Esophagus squamous epithelium (tissue), 5 donors: ENCODE measurements at places on chromosomes 13 and 19.

- no peak for DNase-seq
Observed at GRCh38 chr19:9914315-9915207, 21.8 kb downstream of the OLFM2 start.

DNA sequence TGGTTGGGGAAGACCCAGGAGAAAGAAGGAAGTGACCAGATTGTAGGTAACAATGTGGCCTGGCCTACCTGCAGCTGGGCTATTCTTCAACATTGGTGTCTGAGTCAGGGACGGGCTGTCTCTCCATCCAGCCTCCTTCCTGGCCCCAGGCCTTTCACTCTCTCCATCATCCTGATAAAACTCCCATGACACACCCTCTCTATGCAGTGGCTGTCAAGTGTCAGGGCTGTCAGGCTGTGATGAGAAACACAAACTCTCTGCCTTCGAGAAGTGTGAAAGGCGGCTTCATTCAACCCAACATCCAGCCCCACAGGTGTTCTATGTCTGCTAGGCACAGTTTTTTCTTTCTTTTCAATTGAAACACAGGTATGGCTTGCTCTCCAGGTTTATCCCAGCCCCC, 153.3 kb upstream of the VSTM2B start:
- DNase-seq: no peak

DNA sequence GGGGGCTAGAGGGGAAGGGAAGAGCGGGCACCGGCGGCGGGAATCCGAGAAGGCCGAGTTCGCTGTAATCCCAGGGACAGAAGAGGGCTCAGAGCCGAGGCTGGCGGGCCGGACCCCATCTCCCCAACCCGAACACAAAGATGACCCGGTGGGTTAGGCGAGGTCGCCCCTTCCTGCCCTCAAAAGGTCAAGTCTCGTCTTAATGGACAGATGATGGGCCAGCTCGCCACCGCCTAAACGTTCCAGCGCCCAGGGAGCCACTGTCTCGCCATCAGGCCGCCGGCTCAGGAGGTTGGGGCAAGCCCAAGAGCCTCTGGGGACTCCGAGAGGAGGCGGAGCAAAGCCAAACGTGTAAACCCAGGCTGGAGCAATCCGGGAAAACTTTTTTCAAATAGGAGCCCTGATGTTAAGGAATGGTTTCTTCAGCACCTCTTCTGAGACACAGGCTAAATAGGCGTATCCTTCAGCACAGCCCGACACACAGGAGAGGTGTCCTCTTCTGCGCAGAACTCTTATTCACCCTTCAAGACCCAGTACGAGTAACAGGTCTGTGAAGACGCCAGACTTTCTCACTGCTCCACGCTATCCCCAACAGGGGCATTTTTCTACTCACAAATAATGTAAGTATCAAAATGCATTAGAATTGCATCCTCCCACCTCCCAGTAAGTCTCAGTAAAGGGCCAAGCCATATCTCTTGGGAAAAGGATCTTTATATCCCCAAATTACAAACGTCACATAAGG, 6.3 kb upstream of the POU4F1 start:
- no peak for DNase-seq

GRCh38 chr19:17937371-17937900, 4.6 kb downstream of the CCDC124 start:
- no peak for DNase-seq

- DNase-seq: no peak
Observed at GRCh38 chr13:19984430-19985218, 26.1 kb downstream of the ZMYM2 start.

DNA sequence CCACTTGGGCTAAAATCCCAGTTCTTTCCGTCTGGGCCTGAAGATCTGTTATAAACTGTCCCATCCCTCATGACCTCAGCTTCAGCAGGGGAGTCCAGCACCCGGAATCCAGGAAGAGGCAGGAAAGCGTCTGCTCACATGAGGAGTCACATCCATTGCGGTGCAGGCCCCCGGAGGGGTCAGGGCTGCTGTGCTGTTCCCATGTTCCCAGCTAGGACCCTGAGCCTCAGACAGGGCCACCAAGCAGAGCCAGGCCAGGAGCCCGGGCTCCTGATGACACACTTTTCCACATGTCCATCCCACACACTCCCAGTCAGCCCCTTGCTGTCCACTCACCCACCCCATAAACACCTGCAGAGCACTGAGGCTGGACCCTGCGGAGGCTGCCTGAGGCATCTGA, 45.3 kb upstream of the VSTM2B start:
- no peak for DNase-seq

- no peak for DNase-seq
Observed at GRCh38 chr13:26247608-26248007, 6.3 kb upstream of the CDK8 start.

DNA sequence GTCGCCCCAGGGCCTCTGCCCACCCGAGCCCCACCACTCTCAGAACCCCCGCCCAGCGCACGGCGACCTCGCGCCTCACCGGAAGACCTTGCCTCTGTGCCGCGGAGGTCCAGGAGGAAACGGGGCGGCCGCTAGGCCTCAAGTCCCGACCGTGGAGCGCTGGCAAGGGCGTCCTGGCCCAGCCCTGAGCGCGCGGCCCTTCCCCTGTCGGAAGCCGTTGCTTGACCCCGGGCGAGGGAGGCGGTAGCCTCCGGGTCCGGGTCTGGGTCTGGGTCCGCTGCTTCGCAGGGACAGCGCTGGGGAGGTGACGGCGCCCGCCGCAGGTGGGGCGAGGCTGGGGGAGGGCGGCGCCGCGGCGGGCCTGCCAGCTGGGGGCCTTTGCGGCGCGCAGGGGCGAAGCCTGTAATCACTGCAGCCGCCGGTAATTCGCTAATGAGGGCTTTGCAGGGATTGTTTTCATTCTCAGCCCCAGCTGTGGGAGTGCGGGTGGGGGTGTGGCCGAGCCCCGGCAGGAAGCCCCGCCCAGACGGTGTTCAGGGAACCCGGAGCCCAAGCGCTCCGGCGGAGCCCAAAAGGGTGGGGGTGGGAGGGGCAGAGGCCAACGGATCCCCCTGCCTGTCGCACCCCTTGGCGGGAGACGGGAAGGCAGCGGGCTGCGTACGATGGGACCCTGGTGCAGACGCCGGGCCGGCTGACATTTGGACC, 8.6 kb downstream of the C19orf25 start:
- DNase-seq: no peak

DNA sequence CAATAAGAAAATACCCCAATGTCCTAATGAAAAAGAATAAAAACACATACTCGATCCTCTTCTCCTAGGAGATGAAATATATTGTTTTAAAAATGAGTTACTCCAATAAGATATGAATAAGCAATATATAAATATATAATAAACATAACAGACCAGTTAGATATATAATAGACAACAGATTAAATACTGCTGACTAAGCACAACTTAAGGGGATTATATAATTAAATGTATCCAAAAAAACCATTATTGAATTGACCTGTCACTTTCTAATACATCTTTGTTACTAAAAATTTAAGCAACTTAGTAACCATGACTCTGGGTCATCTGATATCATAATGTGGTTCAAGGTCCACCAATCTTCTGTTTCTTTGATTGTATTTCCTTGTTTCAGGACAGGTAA, 14.0 kb upstream of the ZNF780B start:
- no peak for DNase-seq

GRCh38 chr13:110478405-110479214, 82.9 kb downstream of the RAB20 start:
- DNase-seq: no peak

DNA sequence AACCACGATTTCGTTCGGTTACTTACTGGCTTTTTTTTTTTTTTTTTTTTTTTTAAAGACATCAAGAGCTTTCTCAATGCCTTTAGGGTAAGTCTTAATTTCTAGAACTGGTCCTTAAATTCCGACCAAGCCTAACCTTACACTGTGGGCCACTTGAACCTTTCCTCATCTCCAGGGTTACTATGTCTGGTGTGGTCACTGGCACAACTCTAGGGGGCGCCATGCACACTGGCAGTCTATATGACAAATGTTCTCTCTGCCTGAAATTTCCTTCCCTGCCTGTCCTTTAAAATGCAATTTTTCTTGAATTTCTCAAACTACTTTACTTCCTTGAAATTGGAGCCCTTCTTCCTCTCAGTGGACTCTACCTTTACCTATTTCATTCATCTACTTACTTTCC, 227.4 kb downstream of the KLF5 start:
- no peak for DNase-seq

GRCh38 chr13:41199526-41199925, 5.2 kb upstream of the KBTBD7 start:
- DNase-seq: no peak

DNA sequence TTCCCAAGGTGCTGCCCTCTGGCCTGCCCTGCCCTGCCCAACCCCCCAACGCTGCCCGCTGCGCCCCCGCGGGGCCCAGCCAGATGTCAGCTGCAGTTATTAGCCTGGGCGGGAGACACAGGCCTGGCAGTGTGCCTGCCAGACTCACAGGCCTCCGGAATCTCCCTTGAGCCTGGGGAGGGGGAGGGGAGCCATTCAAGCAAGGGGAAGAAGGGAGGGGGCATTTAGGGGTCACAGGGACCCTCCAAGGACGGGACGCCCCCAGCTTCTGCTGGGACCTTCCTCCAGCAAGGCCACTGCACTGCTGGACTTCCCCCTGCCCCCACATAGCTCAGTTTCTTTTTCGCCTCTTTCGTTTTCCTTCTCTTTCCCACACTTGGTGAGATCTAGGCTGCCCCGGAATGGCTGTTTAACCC, 2.6 kb upstream of the JUNB start:
- no peak for DNase-seq

- DNase-seq: no peak
Observed at GRCh38 chr13:91572439-91572838, 174.0 kb downstream of the GPC5 start.

- no peak for DNase-seq
Observed at GRCh38 chr13:65656740-65657329, 1573.3 kb downstream of the PCDH9 start.

DNA sequence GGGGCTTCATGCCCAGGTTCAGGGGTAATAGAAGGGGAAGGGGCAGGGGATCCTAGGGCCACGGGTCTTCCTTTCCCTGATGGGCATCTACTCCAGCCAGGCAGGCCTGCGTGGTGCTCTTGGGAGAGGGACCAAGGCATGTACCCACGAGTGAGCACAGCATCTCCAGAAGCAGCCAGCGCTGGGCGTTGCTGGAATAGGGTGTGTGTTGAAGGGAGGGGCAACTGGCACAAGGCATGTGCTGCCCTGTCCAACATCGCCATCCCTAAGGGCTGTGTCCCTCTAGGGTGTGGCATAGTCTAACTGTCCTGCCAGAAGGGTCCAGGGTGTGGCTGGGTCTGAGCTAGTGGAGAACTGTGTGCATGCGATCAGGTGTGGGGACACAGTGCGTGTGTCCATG, 2.9 kb downstream of the NOTCH3 start:
- DNase-seq: no peak

GRCh38 chr13:60016229-60016628, 147.5 kb downstream of the DIAPH3 start:
- DNase-seq: no peak

DNA sequence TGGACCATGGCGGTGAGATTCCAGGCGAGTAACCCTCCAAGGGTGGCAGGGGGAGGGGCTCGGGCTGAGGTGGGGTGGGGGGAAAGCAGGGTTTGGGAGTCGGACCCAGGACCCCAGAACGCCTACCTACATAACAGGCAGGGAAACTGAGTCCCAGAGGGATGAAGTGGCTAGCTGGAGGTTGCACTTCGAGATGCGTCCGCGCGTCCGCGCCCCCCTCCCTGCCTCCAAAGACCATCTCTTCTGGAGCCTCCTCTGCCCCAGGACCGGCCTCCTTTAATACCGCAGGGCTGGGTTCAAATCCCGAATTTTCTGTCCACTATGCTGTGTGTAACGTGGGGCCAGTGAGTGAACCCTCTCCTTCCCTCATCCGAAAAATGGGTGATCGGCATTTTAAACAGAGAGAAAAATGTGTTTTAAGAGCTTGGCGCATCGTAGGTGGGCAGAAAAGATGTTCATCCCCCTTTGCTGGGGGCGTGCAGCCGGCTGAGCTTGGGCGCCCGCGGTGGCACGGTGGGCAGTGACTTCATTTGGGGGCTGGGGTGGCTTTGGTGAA, 13.8 kb downstream of the TJP3 start:
- DNase-seq: no peak

DNA sequence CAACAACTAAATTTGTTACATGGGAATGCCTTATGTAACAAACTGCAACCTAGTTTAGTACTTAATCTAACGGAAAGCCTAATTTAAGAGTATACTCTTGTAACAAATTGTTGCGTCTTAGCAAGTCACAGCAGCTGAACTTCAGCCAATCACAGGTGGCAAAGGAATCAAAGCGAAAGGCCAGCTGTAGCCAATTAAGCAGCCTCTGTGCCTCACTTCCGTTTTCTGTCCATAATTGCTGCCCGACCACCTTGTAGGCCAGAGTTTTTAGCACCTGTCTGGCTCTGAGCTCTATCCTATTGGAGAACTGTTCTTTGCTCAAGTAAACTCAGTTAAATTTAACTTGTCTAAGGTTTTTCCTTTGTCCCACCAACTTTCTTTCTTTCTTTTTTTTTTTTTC, 18.1 kb upstream of the HSPH1 start:
- no peak for DNase-seq

GRCh38 chr13:74037762-74038161, 96.4 kb downstream of the KLF12 start:
- no peak for DNase-seq

- no peak for DNase-seq
Observed at GRCh38 chr13:89920461-89920860, 1427.0 kb upstream of the MIR17HG start.

DNA sequence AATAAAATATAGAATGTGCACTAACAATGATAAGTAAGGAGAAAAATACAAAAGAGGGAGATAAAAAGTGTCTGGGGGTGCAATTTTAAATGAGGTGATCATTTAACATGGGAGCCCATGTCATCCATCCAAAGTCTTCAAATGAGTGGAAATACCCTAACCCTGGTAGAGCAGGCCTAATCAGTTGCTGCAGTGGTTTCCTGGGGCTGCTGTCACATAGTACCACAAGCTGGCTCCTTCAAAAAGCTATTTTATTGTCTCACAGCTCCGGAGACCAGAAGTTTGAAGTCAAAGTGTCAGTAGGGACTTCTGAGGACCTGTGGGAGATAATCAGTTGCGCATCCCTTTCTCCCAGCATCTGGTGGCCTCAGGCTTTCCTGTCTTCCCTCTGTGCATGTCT, 717.9 kb downstream of the DIAPH3 start:
- no peak for DNase-seq

- no peak for DNase-seq
Observed at GRCh38 chr13:95745752-95746151, 68.8 kb downstream of the DNAJC3 start.
